ENCODE measurements at places on chromosomes 12 and 14. TPM values are rescaled to one million over a fixed set of nuclear protein-coding genes. Genes with fewer than 3 reads are reported as not detected.

EPYC gene
- not detected for total RNA-seq

STON2 gene
- 17.6 TPM for total RNA-seq

SLC25A47 gene
- total RNA-seq = not detected

SLC11A2 gene
- total RNA-seq = 71.3 TPM

DNA sequence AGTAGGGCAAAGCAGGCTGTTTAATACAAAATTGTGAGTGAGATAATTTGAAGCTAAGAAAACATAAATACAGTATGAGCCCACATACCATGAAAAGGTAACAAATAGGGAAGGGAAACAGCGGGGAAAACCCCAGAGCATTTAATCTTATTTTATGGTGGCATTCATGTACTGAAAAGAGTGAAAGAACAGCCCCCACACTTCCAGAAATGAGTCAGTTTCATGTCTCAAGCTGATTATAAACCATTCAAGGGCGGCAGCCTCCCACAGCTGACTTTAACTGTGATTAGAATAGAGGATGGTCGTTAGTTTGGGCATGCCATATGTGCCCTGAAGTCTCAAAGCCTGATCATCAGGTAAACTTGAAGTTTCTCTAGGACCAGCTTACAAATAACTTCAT is 64.5 kb downstream of the FOXG1 start:
- no peak for DNase-seq

GRCh38 chr12:32877601-32878459 is 18.7 kb downstream of the PKP2 start:
- DNase-seq = peak; percentile 79

GRCh38 chr12:116199160-116199706 is 78.3 kb downstream of the MED13L start:
- no peak for DNase-seq

DNA sequence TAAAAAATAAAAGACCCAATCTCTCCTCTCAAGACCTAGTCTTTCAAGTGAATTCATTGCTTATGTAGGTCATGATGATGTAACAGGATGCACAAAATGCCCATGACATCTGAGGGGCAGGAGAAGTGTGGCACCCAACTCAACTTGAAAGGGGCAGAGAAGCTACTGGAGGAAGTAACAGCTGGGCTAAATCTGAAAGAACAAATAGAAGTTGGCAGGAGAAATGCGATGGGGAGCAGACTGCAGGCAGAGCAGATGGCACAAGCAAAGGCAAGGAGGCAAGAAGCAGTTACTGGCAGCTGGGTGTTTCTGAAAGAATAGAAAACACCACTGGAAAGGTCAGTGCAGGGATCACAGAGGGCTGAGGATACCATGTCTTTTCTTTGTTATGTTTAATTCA is 14.6 kb downstream of the SLC38A4 start:
- DNase-seq = no peak

GRCh38 chr12:26068503-26068902 is 56.3 kb downstream of the BHLHE41 start:
- no peak for DNase-seq

- DNase-seq = peak; percentile 46
These were observed 22.9 kb downstream of the HIP1R start for GRCh38 chr12:122858171-122858570.

- no peak for DNase-seq
These were observed 108.6 kb upstream of the FLRT2 start for GRCh38 chr14:85421186-85421877.

- no peak for DNase-seq
These were observed 72.3 kb downstream of the ACADS start for GRCh38 chr12:120797677-120798642.

DNA sequence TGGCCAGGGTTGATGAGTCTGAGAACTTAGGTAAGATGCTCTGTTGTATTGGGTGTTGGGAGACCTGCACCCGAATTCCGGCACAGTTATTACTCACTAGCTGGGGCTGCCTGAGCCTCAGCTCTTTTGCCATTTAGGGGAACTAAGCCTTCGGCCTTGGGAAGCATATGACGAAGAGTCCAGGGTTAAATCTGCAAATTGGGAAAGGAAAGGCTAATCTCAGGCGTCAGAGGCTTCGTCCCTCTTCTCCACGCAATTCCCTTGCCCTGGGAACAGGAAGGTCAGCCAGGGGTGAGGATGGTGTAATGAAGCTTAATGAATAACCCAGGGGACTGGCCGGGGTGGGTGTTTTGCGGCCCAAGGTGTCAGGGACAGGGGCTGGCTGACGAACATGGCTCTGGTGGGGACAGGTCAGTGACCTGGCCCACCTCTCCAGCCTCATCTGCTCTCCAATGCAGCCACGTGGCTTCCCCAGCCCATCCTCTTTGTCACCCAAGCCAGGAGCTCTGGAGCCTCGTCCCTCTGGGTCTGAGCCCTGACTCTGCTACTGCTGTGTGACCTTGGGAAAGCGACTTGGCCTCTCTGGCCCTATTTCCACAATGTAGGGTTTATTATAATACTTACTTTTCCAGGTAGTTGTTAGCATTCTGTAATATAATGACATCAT is 3.8 kb upstream of the SDSL start:
- DNase-seq = peak; percentile 53

DNA sequence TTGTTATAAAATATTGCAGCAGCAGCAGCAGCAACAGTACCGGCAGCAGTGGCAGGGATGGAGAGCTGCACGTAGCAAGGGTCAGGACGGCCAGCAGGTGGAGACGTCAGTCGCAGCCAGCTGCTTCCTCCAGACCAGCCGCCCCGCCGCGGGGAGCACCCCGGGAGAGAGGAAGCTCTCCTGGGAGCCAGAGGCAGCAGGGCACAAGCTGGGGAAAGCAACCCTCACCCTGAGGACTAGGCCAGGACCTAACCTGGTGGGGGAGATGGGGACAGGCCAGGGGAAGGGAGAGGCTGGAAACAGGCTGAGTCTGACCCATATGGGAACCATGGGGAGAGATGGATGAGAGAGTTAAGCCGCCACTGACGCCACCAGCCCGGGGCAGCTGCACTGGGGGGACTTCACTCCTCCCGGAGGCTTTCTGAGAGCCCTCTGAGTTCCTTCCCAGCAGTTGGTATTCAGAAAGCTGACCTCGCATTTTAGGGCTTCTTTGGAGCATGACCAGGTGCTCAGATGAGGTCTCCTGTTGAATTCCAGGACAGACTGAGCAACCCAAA is 56.3 kb downstream of the SPTB start:
- DNase-seq = peak; percentile 92
